Upper lobe of right lung (tissue), 1 donor: ENCODE measurements at places on chromosomes 16 and 17.

DNA sequence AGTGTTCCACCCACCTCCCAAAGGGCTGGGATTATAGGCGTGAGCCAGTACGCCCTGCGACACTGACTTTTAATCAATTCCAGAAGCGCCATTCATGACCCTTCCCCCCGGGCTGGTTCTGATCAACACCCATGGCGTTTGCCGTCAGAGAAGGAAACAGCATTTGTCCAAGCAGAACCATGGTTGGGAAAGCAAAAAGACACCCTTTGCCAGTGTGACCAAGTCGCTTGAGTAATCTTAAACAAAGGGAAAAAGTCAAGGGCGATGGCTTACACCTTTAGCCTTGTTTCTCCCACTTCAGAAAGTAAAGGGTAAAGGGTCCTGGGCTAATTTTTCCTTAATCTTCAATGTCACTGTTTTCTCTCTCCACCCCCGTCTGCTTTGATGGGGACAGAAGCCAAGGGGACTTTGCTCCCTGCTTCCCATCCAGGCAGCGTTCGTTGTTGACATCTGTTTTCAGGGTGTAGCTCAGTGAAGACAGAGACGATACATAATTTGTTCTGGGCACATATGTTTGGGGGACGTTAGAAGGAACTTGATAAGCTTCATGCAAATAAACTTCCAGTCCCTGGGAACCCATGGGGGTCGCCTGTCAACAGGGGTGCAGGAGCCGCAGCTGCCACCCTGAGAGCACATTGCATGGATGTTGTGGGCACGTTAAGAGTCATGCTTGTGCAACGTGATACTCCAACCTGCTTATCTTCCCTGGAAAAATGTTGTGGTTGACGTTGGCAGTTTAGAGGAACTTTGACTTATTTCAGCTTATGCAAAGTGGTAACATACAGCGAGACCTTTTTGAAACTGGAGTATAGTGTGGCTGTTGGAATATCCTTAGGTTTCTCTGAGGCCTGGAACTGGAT, 50.6 kb upstream of the TANGO6 start:
- DNase-seq: no peak

DNA sequence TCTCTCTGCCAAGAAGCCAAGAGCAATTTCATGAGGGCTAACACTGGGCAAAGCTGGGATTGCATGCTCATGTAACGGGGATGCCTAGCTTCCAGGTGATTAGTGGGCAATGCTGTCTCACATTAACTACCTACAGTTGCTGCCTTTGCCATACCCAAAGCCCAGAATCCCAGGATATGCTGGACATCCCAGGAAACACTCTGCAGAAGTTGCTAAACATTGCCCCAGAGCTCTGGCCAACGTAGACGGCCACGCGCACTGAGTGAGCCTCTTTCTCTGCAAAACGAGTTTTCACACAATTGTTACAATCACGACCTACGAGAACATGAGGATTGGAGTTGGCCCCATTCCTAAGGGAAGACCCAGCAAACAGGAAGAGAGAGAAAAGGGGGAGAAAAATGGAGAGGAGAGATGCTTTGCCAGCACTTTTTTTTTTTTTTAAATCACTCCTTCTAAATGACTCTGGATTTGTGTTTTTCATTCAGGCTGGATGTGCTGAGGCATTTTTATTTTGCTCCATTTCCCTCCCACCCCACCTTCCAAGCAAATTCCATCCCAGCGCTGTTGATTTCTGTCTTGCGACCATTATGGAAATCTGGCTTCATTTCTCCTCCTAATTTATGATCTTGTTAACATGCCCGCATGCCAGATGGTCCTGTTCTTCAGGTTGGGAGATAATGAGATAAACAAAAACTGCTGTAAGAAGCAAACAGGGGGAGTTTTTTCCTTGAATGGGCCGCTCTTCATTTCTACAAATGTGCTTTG, 112.8 kb upstream of the DNAH9 start:
- no peak for DNase-seq

DNA sequence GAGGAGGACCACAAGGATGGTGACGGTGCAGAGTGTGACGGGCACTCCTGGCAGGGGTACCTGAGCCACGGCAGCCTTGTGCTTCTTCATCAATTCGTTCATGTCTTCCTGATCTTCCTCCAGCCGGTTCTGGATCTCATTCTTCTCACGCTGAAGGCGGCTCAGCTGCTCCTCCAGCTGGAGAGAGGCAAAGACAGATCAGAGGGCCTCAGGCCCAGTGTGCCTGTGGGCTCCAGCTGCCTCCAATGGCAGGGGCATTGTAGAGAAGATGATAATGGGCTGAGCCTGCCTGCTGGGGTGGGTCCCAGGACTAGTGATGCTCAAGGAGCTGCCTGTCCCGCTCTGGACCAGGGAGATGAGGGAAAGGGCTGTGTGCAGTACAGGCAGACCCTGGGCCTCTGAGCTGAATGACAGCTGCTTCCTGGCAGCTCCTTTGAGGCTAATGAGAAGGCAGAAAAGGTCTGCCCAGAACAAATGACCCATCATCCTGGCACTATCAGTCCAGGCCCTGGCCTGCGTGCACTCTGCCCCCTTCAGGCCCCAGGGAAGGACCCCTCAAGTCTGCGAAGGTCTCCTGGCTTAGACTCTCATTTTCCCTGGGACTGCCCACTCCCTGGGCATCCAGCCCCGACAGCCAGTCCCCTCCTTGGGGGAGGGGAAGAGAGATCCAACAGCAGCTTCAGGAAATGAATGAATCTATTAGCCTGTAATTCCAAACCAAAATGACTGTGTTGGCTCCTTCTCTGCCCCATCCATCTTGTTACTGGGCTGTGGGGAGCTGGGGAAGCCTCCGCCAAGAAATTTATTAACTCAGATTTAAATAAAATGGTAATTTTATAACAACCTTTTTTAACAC, 48.0 kb downstream of the PIPOX start:
- DNase-seq: no peak

DNA sequence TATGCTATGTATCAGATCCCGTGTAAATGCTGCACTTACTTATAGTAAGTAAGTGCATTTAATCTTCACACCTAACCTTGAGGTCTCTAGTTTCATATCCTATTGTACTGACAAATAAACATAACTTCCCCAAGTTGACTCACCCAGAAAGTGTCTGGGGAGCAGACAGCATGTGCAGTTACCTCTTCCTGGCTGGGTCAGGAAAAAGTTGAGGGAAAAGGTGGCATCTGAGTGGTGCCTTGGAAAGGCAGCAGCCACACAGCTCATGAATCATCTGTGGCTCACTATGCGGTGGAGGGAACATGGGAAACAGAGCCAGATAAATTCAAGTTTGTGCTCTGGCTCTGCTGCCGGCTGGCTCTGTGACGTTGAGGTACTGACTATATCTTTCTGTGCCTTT, 382.0 kb upstream of the DYNLRB2 start:
- DNase-seq: no peak

GRCh38 chr17:39178536-39178935, 12.6 kb upstream of the ARL5C start:
- no peak for DNase-seq

GRCh38 chr16:54875443-54875842, 55.2 kb upstream of the IRX5 start:
- DNase-seq: no peak

- peak; percentile 86 for DNase-seq
Measured at GRCh38 chr17:64343833-64344637, 46.6 kb downstream of the PECAM1 start.

- no peak for DNase-seq
Measured at GRCh38 chr16:9612267-9612666, 520.8 kb downstream of the HAPSTR1 start.

DNA sequence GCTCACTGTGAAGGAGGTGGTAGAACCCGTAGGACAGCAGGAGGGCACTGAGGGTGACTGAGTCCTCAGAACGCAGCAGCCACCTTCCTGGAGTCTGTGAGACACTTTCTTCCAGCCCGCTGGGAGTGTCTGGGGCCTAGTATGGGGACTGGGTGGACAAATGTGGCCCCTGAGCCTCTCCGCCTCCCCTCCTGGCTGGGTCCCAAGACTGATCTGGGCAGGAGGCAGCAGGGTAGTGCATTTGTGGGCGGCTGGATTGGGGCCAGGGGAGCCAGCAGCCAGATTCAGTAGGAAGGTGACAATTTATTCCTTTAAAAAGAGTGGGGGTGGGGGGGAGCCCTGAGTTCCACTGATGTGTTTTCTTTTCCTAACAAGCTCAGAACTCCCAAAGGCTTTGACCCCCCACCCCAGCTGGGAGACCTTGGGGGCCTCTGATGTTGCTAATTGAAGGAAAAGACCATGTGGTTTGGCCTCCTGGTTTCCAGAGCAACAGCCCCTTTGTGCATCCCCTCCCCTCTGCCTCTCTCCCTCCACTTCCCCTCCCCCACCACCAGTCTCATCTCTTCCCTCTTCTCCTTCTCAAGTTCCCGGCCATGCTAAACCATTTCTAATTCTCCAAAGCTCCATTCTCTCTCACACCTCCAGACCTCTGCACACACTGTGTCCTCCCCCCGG, 4.4 kb downstream of the CLEC19A start:
- DNase-seq: no peak

GRCh38 chr16:49653577-49653976, 202.3 kb downstream of the ZNF423 start:
- no peak for DNase-seq

- no peak for DNase-seq
Measured at GRCh38 chr16:27617665-27618064, 67.7 kb downstream of the KATNIP start.

- no peak for DNase-seq
Measured at GRCh38 chr17:56297184-56297583, 143.9 kb downstream of the ANKFN1 start.

GRCh38 chr16:35691057-35691456, 2231.6 kb downstream of the TP53TG3F start:
- DNase-seq: no peak

DNA sequence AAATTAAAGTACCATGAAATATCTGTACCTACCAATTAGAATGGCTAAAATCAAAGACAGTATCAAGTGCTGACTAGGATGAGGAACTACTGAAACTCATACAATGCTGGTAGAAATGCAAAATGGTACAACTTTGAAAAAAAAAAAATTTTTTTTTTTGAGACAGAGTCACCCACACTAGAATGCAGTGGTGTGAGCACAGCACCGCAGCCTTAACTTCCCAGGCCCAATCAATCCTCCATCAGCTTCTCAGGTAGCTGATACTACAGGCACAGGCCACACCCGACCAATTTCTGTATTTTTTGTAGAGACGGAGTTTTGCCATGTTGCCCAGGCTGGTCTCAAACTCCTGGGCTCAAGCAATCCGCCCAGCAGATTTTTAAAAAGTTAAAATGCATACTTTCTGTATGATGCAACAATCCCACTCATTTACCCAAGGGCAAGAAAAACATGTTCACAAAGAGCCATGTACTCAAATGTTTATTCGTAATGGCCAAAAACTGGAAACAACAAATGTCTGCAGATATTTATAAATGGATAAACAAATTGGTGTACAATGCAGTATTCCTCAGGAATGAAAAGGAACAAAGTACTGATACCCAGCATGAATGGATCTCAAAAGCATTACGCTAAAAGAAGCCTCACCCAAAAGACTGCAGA, 8.7 kb downstream of the SMURF2 start:
- DNase-seq: no peak

GRCh38 chr16:67054901-67055300, 26.0 kb downstream of the CBFB start:
- DNase-seq: no peak
